T1000 (cell line): ENCODE measurements at places on chromosomes 13 and 19.

- no peak for DNase-seq
Observed at GRCh38 chr13:102879793-102880499, 34.1 kb downstream of the ERCC5 start.

DNA sequence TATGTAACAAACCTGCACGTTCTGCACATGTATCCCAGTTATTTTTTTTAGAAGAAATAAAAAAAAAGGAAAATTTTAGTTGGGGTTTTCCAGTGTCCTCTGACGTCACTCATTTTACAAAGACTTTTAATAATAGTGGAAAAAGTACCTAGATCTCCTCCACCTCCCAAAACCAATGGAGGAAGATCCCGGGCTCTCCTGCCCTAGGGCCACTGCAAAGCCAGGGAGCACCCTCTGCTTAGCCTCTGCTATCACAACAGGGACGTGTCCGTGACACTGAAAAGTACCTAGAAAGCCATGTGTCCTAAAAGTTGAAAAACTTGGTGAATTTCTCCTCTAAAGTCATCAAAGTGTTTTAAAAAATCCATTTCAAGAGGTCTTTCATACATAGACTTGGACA, 46.7 kb upstream of the IRS2 start:
- no peak for DNase-seq

DNA sequence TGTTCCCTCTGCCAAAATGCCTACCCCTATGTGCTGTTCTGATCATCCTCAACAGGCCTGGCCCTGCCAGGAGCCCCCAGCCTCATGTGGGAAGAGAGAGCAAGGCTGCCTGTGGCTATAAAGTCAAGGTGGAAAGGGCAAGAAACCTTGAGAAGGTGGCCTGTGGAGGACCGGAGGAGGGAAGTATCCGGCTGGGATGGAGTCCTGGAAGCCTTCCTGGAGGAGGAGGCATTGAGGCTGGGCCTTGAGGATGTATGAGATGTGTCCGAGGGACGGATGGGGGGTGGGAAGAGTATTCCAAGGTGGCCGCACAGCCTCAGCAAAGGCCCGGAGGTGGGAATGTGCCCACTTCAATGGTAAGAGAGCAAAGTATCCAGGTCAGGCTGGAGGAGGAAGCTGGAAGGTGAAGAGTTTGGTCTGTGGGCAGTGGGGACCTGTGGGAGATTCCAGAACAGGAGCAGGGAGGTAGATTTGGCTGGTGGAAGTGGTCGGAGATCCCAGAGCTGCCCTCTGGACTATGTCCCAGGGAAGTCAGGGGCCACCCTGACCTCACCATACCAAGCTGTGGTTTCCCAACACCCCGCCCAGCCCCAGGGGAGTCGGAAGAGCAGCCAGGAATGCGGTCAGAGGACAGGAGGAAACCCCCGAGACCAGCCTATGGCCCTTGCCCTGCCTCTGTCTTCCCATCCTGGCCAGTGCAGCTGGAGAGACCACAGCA, 3.0 kb upstream of the PLIN4 start:
- DNase-seq, result no peak

DNA sequence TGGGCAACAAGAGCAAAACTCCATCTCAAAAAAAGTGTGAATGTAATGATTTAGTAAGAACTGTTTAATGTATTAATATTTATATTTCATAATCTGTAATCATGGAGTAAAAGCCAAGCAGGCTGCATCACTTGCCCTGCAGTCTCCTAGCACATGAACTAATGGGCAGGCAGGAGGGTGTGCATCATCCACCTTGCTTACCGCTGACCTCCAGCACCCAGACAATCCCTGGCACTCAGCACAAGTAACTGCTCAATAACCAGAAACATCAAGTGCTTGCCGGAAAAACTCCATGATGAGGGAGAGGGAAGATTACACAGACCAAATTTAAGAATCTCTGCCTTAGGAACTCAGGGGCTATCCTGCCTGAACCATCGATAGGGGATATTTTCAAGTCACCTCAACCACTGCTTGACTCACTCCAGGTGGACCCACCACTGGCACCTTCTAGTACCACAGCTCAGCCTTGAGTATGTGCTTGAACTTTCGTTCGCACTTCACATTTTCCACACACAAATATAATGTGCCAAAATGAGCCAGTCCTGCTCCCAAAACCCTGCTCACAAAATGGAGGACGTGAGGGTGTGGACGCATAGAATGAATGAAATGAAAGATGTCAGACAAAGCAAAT, 18.6 kb downstream of the BRD4 start:
- no peak for DNase-seq

DNA sequence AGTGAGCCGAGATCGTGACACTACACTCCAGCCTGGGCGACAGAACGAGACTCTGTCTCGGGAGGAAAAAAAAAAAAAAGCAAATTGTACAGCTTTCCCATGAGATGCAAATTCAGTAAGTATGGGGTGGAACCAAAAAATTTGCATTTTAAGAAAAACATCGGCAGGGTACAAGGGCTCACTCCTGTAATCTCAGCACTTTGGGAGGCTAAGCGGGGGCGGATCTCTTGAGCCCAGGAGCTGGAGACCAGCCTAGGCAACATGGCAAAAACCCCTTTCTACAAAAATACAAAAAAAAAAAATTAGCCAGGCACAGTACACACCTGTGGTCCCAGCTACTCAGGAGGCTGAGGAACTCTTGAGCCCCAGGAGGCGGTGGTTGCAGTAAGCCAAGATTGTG, 91.2 kb downstream of the ELF1 start:
- no peak for DNase-seq

GRCh38 chr13:80121038-80121437, 219.9 kb downstream of the SPRY2 start:
- no peak for DNase-seq

DNA sequence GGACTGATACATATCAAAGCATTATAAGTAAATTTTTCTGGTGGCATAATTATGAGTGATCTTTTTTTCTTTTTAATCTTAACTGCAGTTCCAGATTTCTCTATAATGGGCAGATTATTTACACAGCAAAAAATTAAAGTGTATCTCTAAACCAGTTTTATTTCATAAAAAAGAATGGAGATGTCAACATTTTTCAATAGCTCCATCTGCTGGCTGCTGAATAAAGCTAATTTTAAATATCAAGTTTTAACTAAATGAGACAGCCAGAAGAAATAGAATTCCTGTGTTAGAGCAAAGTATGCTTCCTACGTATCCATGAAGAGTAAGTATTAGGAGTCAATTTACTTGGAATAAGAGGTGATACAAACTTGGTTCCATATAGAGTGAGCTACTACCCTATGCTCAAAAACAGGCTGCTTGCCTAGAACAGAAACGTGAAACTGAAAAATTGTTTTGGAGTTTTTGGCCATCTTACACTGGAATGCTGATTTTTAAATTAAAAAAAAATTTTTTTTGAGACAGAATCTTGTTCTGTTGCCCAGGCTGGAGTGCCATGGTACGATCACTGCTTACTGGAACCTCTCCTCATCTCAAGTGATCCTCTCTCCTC, 5.0 kb upstream of the PDS5B start:
- no peak for DNase-seq

- DNase-seq, result no peak
Observed at GRCh38 chr19:2556221-2557092, 80.5 kb downstream of the GADD45B start.

DNA sequence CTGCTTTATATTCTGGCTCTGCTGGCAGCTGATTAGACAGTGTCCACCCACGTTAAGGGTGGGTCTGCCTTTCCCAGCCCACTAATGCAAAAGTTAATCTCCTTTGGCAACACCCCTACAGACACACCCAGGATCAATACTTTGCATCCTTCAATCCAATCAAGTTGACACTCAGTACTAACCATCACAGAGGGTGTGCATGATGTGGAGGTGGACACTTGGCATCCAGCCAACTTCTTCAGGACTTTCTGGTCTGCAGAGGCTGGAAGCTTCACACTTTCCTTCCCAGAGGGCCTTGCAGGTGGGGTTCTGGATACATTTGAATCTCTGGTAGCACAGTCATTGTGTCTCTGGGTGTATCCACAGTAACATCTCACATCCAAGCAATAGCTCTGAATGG, 18.9 kb upstream of the IGFL1 start:
- no peak for DNase-seq

- no peak for DNase-seq
Observed at GRCh38 chr13:42409075-42409474, 137.1 kb downstream of the AKAP11 start.

DNA sequence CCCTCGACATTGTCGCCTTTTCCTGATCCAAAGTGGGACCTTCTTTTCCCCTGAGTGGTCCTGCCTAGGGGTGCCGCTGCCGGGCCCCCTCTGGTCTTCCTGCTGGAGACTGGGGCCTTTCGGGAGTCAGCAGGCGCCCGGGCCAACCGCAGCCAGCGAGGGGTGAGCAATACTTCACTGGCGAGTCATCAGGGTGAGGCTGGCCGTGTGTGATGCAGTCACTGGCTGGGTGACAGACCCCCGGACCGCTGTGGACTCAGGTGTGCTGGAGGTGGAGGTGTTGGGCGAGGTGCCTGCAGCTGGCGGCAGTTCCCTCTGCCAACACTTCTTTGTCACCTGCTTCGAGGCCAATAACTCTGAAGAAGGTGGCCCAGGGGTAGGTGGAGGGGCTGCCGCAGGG, 1.5 kb upstream of the CGB5 start:
- DNase-seq, result no peak

DNA sequence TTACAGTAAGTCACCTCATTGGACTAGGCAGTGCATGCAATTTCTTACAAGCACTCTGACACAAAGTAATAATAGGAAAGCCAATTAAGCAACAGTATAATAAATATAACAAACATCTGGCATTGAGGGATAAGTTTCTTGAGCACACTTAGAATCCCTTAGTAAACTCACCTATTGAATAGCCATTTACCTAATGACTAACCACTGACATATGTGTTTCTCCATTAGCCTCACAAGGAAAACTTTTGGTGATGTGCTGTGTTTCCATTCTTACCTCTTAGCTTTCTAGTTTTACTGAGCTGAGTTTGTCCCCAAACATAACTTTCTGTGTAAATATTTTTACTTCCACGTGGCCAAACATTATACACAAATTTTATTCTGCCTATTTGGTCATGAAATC, 47.4 kb upstream of the PCDH9 start:
- DNase-seq, result no peak
